ENCODE measurements at places on chromosomes 4 and X. TPM values are rescaled to one million over a fixed set of nuclear protein-coding genes. Genes with fewer than 3 reads are reported as not detected.

Gene SHROOM2
- total RNA-seq: under 0.01 TPM

Gene GYPA
- total RNA-seq: 0.10 TPM

Gene SPRY1
- 14.1 TPM for total RNA-seq

Gene HELT
- total RNA-seq: not detected

Gene AKAP4
- not detected for total RNA-seq
